ENCODE measurements at places on chromosomes 1 and 21.
A peak's percentile ranks its signal among the peaks of the same experiment; 100 is the strongest.

GRCh38 chr1:80893115-80893514, 907.6 kb upstream of the ADGRL2 start:
- no peaks in the 10 kb centered on the region for H3K36me3 ChIP-seq
- no peaks in the 10 kb centered on the region for H3K4me1 ChIP-seq
- H3K27ac ChIP-seq = no peak overlapping the region
- no peaks in the 10 kb centered on the region for H3K27me3 ChIP-seq
- no peak for DNase-seq
- H3K4me3 ChIP-seq = no peak overlapping the region

- H3K4me1 ChIP-seq = no peaks in the 10 kb centered on the region
- H3K27ac ChIP-seq = no peak overlapping the region
- no peak overlapping the region for H3K4me3 ChIP-seq
- H3K27me3 ChIP-seq = no peaks in the 10 kb centered on the region
- H3K36me3 ChIP-seq = no peaks in the 10 kb centered on the region
These were observed 14.6 kb downstream of the C1orf198 start for GRCh38 chr1:230853731-230854130.

- H3K27me3 ChIP-seq = no peaks in the 10 kb centered on the region
- H3K27ac ChIP-seq = peak overlapping the region; percentile 86
- peak; percentile 49 for DNase-seq
- H3K36me3 ChIP-seq = peaks cover 6% of the 10 kb centered on the region
These were observed 16.4 kb upstream of the KIAA0040 start for GRCh38 chr1:175208773-175209492.

- H3K4me1 ChIP-seq = peaks cover 59% of the 10 kb centered on the region
- peaks cover 15% of the 10 kb centered on the region for H3K36me3 ChIP-seq
- peak overlapping the region; percentile 95 for H3K27ac ChIP-seq
- DNase-seq = no peak
These were observed 86.8 kb downstream of the LRRC8C start for GRCh38 chr1:89719502-89720306.

- H3K4me3 ChIP-seq = peak overlapping the region; percentile 87
- H3K27me3 ChIP-seq = peaks cover 17% of the 10 kb centered on the region
- peaks cover 24% of the 10 kb centered on the region for H3K4me1 ChIP-seq
- peaks cover 12% of the 10 kb centered on the region for H3K36me3 ChIP-seq
- peak; percentile 36 for DNase-seq
These were observed 1.1 kb downstream of the POGZ start for GRCh38 chr1:151457911-151458801.

DNA sequence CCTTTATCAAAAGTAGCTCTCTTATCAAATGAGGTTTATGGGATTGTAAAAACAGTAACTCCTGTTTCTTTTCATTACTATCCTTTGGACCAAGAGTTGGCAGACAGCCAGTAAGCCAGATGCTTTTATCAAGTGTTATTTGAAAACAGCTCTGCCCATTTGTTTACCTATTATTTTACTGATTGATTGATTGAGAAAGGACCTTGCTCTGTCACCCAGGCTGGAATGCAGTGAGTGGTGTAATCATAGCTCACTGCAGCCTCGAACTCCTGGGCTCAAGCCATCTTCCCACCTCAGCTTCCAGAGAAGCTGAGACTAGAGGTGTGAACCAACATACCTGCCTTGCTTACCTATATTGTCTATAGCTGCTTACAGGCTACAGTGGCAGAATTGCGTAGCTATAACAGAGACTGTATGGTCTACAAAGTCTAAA, 3.6 kb downstream of the PRKAB2 start:
- no peak overlapping the region for H3K4me3 ChIP-seq
- H3K4me1 ChIP-seq = peaks cover 33% of the 10 kb centered on the region
- no peaks in the 10 kb centered on the region for H3K27me3 ChIP-seq
- no peak for DNase-seq
- H3K36me3 ChIP-seq = peaks cover 26% of the 10 kb centered on the region

DNA sequence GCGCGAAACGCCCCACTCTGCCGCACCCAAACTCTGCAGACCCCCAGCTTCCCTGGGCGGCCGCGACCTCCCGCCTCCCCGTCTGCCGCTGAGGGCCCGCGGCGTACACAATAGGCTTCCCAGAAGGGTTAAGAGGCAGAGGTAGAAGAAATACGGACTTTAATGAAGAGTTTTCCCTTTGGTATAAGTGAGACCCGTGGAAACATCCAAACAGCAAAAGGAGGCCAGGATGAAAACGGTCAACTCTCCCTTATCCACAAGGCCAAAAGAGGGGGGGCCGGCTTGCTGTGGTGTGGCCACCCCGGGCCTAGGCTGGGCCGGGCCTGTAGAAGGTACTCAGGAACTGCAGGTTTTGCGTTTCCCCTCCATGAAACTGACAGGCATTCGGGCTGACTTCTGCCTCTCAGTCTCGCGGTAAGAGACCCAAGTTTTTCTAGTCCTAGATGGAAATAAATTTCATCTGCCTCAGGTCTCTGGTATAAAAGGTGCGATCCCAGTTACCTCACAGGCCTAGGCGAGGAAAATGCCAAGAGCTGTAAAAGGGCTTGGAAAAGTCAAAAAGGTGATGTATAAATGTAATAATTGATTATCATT, 671 bp upstream of the PYGO2 start:
- peaks cover 26% of the 10 kb centered on the region for H3K4me1 ChIP-seq
- no peak for DNase-seq
- peak overlapping the region; percentile 86 for H3K27ac ChIP-seq
- H3K36me3 ChIP-seq = peaks cover 38% of the 10 kb centered on the region
- no peaks in the 10 kb centered on the region for H3K27me3 ChIP-seq

GRCh38 chr1:29624320-29625083, 388.2 kb downstream of the PTPRU start:
- no peaks in the 10 kb centered on the region for H3K36me3 ChIP-seq
- H3K4me1 ChIP-seq = no peaks in the 10 kb centered on the region
- no peak for DNase-seq
- H3K27ac ChIP-seq = no peak overlapping the region

GRCh38 chr1:44294588-44295007, 60.5 kb downstream of the ERI3 start:
- no peaks in the 10 kb centered on the region for H3K4me1 ChIP-seq
- no peaks in the 10 kb centered on the region for H3K27me3 ChIP-seq
- DNase-seq = no peak
- H3K27ac ChIP-seq = no peak overlapping the region
- H3K36me3 ChIP-seq = peaks cover 6% of the 10 kb centered on the region

DNA sequence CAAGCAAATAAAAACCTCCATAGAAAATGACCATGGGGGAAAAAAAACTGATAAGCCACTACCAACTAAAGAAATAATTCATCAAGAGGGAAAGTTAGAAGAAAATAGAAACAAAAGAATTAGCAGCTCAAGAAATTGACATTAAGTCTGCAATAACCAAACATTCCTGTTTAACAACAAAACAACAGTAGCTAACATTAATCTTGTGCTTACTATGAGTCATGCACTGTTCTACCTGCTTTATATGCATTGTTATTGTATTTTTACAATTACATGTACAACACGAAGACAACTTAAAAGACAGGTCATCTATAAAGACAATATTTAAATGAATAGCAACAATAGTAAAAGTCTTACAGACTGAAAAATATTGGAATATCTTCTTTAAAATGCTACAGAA, 34.4 kb upstream of the LRRC7 start:
- H3K4me1 ChIP-seq = no peaks in the 10 kb centered on the region
- no peaks in the 10 kb centered on the region for H3K27me3 ChIP-seq
- no peak overlapping the region for H3K4me3 ChIP-seq
- H3K27ac ChIP-seq = no peak overlapping the region
- H3K36me3 ChIP-seq = peaks cover 1% of the 10 kb centered on the region
- no peak for DNase-seq

DNA sequence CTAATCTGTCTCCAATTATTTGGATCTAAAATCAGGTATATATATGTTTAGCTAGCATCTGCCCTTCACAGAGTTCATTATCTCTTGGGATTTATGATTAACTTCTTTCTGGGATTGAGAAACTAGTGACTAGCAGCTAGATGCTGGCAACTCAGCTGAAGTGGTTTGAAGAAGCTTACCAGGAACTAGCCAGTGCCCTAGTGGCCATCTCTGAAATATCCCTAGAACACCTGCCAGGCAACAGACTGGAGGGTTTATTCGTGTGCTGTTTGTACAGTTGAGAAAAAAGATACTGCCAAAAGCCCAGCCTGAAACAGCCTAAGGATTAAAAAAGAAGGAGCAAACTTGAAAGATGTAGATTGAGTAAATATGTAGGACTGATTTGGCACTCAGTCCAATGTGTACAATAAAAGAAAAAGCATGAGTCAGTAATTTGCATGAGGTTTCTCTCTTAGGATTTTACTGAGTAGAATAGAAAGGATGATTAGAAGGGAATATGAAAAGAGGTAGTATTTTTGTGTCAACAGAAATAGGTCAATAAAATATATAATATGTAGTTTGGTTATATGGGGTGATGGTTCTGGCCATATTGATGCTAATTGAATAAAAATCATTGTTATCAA, 1144.6 kb upstream of the ADGRL2 start:
- H3K4me3 ChIP-seq = no peak overlapping the region
- no peak overlapping the region for H3K27ac ChIP-seq
- no peaks in the 10 kb centered on the region for H3K36me3 ChIP-seq
- H3K27me3 ChIP-seq = no peaks in the 10 kb centered on the region
- H3K4me1 ChIP-seq = no peaks in the 10 kb centered on the region
- no peak for DNase-seq

GRCh38 chr1:154524881-154525280, 22.7 kb upstream of the SHE start:
- peaks cover 1% of the 10 kb centered on the region for H3K36me3 ChIP-seq
- no peak overlapping the region for H3K4me3 ChIP-seq
- H3K27me3 ChIP-seq = peaks cover 23% of the 10 kb centered on the region

DNA sequence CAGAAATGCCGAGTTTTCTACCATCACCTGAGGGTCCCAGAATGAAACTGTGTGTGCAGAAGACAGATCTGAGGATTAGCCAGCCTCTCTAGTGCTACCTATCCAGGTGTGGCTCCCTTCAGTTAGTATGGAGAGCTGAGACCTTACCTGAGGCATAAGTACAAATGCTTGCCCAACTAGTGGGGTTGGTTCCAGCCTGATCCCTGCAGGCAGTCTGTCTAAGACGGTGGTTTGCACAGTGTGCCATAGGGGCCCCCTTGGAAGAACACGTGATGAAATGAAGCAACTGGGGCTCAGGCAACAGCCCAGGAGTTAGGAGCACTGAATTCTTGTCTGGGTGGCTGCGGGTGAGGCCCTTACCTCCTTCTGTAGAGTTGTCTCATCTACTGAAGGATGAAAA, 15.6 kb downstream of the S100A7A start:
- H3K4me1 ChIP-seq = no peaks in the 10 kb centered on the region
- no peak for DNase-seq
- H3K36me3 ChIP-seq = no peaks in the 10 kb centered on the region
- H3K27me3 ChIP-seq = peaks cover 93% of the 10 kb centered on the region
- no peak overlapping the region for H3K4me3 ChIP-seq
- H3K27ac ChIP-seq = no peak overlapping the region

DNA sequence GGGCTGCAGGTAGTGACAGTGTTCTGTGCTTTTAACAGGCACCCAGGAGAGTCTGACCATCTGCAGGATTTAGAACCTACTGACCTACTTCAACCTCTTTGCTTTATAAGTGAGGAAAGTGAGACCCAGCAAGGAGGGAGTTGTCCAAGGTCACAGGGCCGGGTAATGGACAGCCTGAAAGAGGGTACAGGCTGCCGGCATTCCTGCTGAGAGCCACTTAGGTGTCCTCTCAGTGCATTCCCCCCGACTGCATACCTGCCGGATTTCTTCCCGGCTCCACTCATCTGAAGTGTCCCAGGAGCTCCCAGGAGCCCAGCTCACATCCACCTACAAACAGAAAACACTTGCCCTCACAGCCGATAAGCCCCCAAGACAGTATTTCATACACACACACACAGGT, 13.9 kb downstream of the PHLDA3 start:
- H3K36me3 ChIP-seq = no peaks in the 10 kb centered on the region
- no peak overlapping the region for H3K27ac ChIP-seq
- H3K4me1 ChIP-seq = no peaks in the 10 kb centered on the region

DNA sequence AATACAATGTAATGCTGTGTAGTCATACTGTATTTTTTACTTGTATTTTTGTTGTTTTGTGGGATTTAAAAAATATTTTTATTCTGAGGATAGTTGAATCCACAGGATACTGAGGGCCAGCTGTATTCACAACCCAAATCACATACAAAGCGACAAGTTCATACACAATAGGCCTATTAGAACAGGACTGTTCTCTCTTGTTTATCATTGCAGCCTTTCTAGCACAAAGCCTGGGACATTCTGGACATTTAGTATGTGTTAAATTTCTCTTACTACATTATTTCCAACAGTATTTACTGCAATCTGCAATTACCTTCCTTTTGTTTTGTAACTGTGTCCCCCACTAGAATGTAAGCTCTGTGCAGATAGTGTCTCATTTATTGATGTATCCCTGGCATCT, 65.4 kb downstream of the SLC35A3 start:
- H3K4me1 ChIP-seq = peaks cover 23% of the 10 kb centered on the region
- DNase-seq = no peak

GRCh38 chr1:233086961-233087881, 136.8 kb downstream of the NTPCR start:
- no peaks in the 10 kb centered on the region for H3K27me3 ChIP-seq
- DNase-seq = no peak
- no peaks in the 10 kb centered on the region for H3K4me1 ChIP-seq
- H3K27ac ChIP-seq = no peak overlapping the region

- peaks cover 21% of the 10 kb centered on the region for H3K4me1 ChIP-seq
- H3K27me3 ChIP-seq = no peaks in the 10 kb centered on the region
- H3K4me3 ChIP-seq = no peak overlapping the region
These were observed 25.6 kb downstream of the MEF2D start for GRCh38 chr1:156474966-156475365.

GRCh38 chr1:41366455-41367287, 5.4 kb downstream of the FOXO6 start:
- H3K36me3 ChIP-seq = peaks cover 5% of the 10 kb centered on the region
- peak overlapping the region; percentile 58 for H3K27ac ChIP-seq
- peaks cover 9% of the 10 kb centered on the region for H3K4me1 ChIP-seq
- H3K4me3 ChIP-seq = peak overlapping the region; percentile 61
- peaks cover 58% of the 10 kb centered on the region for H3K27me3 ChIP-seq

DNA sequence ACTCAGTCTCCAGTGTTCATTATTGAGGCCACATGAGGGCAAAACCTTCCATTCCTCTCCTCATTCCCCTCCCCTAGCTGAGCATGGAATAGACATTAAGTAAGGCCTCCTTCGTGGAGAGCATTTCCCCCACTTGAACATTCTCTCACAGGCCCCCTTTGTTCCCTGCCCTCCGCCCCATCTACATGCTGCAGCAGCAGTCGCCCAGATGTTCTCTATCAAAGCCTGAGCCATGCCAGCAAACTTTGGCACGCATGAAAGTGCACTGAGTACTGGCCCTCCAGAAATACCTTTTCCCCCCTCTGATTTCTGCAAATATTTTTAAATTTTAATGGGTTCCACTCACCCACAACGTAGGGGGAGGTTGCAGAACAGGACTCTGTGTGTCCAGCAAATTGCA, 20.9 kb upstream of the GORAB start:
- H3K27ac ChIP-seq = no peak overlapping the region
- no peaks in the 10 kb centered on the region for H3K4me1 ChIP-seq
- DNase-seq = no peak
- peaks cover 54% of the 10 kb centered on the region for H3K27me3 ChIP-seq
- H3K36me3 ChIP-seq = peaks cover 2% of the 10 kb centered on the region
